T follicular helper cell (primary cell): ENCODE measurements at places on chromosomes 3 and 15.

GRCh38 chr15:80174017-80174746, 21.4 kb downstream of the FAH start:
- DNase-seq: no peak

DNA sequence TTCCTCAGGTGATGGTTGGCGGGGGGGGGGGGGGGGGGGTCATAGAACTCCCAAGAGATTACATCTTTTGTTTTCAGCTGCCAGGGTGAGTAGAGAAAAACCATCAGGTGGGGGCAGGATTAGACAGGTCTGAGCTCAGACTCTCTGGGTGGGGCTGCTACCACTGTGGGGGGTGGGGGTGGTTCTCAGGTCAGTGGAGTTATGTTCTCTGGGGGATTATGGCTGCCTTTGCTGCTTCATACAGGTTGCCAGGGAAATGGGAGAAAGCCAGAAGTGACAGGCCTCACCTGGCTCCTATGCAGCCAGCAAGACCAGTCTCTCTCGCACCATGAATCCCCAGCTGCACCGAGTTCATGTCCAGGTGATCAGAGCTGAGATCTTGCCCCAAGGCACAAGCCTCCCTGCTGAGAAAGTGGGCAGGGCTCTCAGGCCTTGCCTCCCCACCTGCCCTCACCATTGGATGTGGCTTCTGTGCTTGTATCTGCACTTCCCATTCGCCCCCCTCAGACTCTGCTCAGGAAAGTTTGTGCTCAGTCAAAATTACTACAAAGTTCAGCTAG, 828.1 kb downstream of the MCTP2 start:
- DNase-seq: no peak

DNA sequence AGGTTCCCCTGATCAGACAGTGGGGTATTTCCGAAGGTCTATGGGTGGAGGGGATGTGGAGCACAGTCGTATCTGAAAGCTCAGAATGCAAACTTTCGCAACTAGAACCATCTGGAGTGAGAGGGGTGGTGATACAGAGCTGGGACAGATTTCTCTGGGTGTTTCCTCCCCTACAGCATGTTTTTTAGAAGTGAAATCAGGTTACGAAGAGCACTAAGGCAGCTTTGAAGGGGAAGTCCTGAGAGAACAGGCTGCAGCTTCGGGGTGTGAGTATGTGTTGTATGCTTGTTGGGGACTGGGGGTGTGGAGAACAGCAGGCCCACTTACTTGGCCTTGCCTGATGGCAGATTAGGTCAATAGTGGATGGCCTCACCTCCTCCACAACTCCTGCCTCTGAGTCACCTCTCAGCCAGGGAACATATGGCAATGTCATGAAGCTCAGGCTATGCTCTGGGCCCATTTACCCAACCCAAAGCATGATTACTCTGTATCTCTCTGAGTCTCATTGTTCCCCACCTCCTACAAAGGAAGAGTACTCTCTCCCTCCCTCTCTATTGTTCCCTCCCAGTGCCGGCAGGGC, 107.2 kb upstream of the RASGRP1 start:
- DNase-seq: peak; percentile 33

GRCh38 chr3:177041730-177042551, 155.3 kb downstream of the TBL1XR1 start:
- no peak for DNase-seq

- no peak for DNase-seq
These were observed 6.8 kb upstream of the PDCD6IP start for GRCh38 chr3:33791477-33792166.

GRCh38 chr3:197329382-197329781, 31.0 kb upstream of the DLG1 start:
- DNase-seq: no peak

- DNase-seq: no peak
These were observed 704.7 kb upstream of the ROBO1 start for GRCh38 chr3:80472459-80472858.

DNA sequence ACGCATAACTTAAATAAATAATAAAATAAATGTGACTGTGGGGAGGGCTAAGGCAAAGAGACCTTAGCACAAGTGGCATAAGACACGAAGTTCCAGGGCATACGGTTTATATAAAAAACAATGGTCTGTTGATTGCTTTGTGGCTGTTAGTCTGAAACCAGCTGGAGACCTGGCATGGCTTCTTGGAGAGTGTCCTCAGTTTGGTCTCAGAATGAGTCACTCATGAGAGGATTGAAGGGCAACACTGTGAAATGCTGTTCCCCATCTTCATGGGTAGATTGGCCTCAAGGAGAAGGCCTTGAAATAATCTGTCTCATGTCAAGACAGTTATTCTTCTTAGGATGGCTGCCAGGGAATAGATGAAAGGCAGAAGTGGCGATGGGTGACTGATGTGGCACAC, 62.2 kb downstream of the SOX2 start:
- no peak for DNase-seq

- DNase-seq: no peak
These were observed 35.6 kb downstream of the LNP1 start for GRCh38 chr3:100436951-100437350.

DNA sequence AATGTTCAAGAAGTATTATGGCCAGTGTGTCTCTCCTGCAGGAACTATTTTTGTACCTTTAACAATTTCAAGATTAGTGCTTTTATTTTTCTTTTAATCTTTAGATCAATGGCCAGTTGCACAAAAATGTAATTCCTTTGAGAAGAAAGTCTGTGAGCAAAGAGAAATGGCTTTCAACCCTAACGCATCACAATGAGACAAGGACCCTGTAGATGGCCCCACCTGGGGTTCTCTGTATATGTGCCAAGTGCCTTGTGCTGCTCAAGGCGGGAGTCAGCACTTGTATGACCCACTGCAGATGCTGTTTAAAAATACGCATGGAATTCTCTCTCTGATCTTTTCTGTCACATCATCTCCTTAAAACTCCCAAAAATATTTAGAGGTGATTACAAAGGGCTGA, 453.4 kb downstream of the OCA2 start:
- no peak for DNase-seq

DNA sequence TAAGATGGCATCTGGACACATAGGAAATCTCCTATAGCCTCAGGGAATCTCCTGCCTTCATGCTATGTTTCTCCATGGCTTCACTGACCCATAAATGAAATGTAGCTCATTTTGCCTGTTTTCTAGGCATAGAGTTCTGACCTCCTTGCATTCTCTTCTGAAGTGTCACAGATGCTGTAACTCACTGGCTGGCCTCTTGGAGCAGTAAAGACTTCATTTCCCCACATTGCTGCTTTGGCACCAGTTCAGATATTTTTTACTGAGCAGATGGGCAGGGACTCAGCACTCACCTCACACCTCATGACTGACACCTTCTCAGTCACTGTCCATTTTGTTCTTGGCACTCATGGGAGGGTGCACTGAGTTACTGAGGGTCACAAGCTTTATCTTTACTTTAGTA, 286.7 kb upstream of the TGFBR2 start:
- DNase-seq: no peak

DNA sequence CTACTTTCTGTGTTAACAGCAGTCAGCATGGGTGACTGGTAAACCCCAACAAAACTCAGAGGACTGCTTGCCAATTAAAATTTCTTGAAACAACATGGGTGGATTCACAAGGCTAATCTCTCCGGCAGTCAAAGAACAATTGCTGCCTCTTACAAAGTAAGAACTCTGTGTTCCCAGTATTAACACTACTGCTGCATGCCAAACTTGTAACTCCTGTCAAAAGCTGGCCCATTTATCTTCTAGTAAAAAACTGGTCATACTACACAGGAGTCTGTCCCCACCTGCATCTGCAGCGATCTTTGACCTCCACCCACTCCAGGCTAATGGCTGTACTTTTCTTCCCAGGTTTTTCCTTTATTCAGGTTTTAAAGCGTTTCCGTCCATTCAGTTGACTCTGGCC, 8.7 kb upstream of the ZNF589 start:
- no peak for DNase-seq

DNA sequence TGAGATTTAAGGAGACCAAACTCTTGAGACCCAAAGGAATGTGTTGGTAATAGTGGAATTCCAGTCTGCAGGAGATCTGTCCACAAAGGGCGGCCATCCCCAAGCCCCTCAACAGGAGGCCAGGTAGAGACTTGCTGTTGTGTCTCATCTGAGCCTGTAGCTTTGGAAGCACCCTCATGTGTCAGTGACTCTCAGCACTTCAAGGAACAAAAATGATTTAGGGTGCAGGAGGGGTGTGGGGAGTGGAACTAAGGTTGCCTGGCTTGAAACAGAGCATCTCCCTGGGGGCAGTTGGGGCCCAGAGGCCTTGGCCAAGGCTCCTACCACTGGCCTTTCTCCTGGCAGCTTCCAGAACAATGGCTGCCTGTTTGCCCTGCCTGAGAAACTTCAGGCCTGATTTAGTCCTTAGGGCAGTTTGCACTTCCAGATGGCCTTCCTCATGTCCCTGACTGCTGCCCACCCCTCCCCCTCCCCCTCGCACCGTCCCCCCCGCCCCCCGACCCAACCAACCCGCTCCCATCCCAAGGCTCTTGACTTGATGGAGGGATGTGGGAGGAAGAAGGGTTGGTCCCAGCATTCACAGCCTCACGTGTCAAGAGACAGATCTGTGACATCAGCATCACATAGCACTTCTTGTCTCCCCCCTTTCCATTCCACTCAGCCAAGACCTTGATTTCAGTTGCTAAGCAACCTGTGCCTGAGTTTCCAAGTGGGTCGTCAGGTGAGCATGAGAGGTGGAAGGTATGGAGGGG, 77.1 kb downstream of the CORO2B start:
- DNase-seq: no peak

GRCh38 chr3:29822071-29822470, 541.2 kb downstream of the RBMS3 start:
- DNase-seq: no peak

DNA sequence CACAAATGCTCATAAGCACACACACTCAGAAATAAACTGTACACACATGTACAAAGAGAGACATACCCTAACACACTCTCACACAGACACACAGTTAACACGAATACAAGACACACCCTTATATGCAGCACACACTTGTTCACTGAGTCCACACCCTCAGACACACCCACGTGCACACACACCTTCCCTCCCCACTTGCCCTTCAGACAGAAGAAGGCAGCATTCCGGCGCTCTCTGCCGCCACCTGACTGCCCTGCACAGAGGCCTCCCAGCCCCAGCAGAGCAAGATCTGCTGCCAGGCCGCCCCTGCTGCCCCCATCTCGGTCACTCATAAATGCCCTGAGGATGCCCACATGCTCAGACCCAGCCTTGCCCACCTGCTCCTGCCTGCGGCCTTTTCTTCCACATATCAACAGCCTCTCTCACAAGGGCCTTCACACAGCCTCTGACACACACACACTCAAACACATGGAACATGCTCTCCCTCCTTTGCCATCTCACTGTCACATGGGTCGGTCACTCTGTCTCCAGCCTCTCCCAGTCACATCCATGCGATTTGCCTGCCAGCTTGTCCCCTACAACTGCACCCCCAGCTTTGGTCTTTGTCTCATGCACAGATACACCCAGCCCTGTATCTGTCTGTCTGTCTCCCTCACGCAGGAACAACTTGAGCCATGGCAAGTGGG, 71.1 kb downstream of the EPHB3 start:
- DNase-seq: no peak

GRCh38 chr3:33111581-33111980, 2.2 kb upstream of the CRTAP start:
- DNase-seq: no peak

- no peak for DNase-seq
These were observed 159.8 kb upstream of the CTDSPL start for GRCh38 chr3:37701734-37702433.

GRCh38 chr15:45387380-45388007, 9.2 kb upstream of the GATM start:
- no peak for DNase-seq

DNA sequence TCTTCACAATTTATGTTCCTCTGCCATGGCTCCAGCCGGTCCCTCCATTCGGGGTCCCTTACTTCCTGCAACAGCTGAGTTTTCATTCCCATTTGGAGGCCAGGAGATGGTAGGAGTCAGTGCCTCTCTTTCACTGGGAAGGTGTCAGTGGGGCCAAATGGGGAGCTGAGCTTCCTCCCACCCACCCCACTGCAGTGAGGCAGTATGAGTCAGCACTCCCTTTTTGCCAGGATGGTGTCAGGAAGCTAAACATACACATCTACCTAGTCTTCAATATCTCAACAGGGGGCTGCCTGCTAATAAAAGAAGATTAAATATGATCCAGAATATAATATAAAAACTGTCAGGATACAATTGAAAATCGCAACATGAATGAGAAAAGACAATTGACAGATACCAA, 12.7 kb upstream of the ACTC1 start:
- DNase-seq: no peak

DNA sequence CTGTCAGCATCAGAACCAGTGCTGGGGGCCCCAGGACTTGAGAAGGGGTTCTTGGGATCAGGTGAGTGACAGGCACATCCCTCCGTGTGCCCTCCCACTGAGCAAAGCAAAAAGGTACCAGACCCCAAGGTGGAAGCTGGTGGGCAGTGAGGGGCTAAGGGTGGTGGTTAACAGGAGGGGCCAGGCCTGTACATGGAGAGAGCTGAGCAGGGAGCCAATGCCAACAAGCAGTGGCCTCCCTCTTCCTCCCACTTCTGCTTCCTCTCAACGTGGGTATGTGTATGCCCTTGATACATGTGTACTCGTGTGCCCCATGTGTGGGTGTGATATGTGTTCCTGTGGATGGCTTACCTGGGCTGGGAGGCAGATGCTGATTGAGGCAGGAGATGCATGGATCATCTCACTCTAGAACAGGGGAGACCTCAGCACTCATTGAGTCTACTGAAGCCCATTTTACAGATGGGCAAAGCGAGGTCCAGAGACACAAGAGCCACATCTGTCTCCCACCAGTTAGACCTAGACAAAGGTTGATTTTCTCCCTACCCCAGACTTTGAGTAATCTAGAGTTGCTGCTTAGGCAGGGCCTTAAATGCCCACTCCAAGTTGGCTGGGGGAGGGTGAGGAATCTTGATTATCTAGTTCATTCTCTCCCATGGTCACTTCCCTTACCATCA, 945 bp downstream of the VIPR1 start:
- no peak for DNase-seq

DNA sequence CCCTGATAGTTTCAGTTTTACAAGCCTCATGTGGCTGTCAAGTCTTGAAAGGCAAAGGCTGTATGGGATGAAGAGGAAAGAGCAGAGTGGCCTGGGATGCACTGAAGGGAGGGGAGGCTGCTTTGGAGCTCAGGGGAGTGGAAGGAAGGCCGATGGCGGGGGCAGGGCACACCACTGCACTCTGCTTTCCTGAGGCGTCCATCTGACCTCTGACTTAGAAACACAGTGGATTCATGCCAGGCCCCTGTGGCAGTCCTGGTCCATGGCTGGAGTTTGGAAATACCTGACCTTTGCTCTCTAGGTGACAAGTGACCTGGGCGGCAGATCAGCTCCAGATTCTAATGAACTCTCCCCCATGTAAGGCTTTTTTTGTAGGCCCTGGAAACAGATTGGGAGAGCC, 19.0 kb downstream of the FAH start:
- DNase-seq: no peak

GRCh38 chr3:169764312-169764881, 463 bp downstream of the TERC start:
- peak; percentile 33 for DNase-seq

- DNase-seq: no peak
These were observed 72.3 kb downstream of the PIAS1 start for GRCh38 chr15:68126396-68126795.

GRCh38 chr15:62071711-62072308, 5.0 kb downstream of the C2CD4A start:
- no peak for DNase-seq

- DNase-seq: no peak
These were observed 71.7 kb downstream of the TTC23 start for GRCh38 chr15:99177679-99178078.

GRCh38 chr3:58340594-58341244, 8.0 kb downstream of the PXK start:
- no peak for DNase-seq

GRCh38 chr15:49370782-49371181, 52.3 kb upstream of the FGF7 start:
- no peak for DNase-seq
